Activated effector memory CD4-positive, alpha-beta T cell treated with Interleukin-2 at 50 U/mL for 16 hours (primary cell): ENCODE measurements at places on chromosomes 5 and 9.

GRCh38 chr5:150710165-150710564, 9.3 kb upstream of the RBM22 start:
- DNase-seq, result no peak

DNA sequence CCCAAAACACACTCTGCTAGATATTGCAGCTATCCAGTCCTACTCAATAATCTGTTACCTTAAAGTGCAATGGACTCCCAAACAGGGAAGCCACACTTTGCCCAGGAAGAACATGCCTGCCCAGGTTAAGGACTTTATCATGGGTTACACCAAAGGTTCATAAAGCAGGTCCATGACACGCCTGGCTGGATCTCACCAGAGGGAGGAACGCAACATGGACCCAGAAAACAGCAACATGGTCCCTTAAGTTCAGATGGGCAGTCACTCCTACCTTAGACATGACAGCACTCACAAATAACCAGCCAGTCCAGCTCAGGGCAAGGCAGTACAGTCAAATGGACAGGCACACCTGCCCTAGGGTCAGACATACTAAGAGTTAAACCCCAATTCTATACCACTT, 3.8 kb downstream of the P4HA2 start:
- DNase-seq, result no peak

GRCh38 chr5:79621056-79621455, 8.8 kb downstream of the TENT2 start:
- DNase-seq, result no peak

DNA sequence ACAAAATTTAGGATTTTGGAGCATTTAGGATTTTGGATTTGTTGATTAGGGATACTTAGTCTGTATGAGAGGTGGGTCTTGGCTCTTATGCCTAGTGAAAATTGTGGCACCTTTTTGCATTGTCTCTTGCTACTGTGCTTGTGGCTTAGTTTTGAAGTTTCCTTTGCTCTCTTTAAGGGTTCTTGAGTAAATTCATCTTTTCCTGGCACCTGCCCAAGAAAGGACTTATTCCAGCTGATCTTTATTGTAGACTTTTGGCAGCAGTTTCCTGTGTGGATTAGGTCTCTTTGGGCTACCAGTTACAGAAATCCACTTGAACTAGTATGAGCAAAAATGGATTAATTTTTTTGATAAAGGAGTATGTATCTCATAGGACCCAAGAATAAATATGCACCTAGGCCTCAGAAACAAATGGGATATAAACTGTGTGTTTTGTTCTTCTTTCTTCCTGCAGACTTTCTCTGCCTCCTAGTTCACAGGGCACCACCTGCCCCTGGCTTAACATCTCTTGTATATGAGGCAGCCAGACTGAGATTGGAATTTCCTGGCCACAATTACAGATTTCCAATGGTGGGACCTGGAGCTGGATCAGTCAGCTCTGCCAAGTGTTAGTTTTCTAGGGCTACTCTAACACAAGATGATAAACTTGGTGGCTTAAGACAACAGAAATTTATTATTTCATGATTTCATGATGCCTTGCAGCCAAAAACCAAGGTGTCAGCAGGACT, 44.6 kb downstream of the FOCAD start:
- no peak for DNase-seq

GRCh38 chr9:91894023-91894422, 56.0 kb downstream of the ROR2 start:
- no peak for DNase-seq

DNA sequence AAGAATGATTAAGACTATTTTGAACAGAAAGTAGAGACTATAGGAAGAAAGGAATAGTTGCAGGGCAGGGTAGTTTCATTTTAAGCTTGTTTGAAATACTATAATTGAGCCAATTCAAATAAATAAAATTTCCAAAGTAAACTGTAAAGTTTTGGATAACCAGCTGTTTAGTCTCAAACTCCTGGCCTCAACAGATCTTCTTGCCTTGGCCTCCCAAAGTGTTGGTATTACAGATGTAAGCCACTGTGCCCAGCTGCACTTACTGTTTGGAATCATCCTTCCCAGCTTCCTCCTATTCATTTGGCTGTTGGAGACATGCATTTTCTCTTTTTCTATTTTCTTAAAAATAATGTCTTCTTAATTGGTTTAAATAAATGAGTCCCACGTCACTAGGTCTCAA, 231.0 kb downstream of the NNT start:
- DNase-seq, result no peak

DNA sequence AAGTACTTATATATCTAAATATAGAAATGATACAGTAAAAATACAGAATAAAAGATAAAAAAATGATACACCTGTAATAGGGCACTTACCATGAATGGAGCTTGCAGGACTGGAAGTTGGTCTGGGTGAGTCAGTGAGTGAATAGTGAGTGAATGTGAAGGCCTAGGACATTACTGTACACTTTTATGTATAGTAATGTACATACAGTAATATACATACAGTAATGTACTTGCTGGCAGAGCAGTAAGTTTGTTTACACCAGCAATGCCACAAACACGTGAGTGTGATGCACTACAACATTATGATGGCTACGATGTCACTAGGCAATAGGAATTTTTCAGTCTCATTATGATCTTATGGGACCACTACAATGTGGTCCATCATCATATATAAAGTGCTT, 34.2 kb downstream of the SUSD1 start:
- DNase-seq, result no peak

GRCh38 chr5:146548781-146549449, 32.9 kb upstream of the GPR151 start:
- no peak for DNase-seq

GRCh38 chr5:139246394-139246793, 47.1 kb upstream of the MATR3 start:
- DNase-seq, result peak; percentile 3

GRCh38 chr9:35748242-35748857, 678 bp downstream of the GBA2 start:
- no peak for DNase-seq

GRCh38 chr5:58787987-58788386, 205.1 kb downstream of the RAB3C start:
- DNase-seq, result no peak

DNA sequence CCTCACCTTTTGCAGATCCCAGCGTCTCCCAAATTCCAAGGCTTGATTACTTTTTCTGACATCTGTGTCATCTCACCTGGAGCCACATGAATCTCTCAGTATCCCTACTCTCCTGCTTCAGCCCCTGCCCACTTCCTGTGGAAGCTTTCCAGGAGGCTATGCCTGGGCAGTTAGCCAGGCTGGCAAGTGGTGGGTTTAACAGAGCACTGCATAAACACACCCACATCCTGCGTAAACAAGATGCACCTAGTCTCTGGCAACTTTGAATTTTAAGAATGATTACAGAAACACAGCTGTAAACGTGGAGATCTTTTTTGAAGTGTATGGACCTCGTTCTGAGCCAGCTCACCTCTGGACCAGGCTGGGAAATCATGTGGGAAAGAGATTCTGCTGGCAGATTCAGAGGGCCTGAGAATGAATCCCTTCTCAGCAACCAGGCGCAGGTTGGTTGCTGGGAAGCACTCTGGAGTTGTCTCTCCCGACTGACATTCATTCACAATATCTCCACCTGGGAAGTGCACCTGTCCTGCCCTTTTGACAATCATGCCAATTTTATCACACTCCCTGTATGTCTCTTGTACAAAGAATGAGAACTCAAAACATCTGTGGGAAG, 55.7 kb upstream of the FANCC start:
- no peak for DNase-seq

DNA sequence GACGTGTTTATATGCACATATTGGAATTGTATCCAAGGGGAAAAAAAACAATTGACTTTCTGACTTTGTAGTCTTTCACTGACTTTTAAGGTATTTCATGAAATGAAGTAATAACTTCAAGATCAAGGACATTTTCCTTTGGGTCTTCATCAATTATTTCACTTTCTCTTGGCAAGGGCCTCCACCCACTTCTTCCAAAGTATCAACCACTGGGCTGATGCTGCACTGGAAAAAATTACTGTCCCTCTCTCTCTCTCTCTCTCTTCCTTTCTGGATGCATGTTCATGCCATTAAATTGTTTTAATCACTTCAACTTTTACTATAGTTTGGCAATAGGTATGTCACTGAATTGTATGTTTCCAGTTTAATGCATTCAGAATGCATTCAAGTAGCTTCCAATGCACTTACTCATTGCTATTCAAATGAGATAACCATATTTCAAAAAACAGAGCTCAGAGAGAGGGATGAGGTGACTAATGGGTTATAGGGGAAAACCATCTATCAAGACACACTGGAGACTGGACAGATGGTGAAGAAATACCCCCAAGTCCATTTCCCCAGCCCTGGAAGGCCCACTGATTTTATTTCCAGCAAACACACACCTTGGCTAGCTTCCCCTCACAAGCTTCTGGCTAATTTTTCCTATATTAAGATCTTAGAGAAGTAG, 585.3 kb downstream of the EBF1 start:
- no peak for DNase-seq

DNA sequence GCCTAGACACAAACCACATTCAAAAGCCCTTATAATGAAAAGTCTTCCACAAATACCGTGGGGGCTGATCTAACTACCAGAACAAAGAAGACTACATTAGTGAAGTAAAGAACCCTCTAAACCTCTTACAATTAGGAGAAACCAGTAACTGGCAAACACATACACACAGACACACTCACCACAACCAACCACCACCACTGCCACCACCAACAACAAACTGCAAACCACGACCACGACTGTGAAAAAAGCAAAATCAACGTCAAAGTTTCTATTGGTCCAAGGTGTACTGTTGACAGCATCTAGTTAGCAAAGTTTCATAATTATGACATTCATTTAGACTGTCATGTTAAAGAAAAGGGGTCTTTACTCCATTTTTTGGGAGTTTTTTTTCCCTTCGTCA, 2.7 kb downstream of the CDO1 start:
- no peak for DNase-seq

DNA sequence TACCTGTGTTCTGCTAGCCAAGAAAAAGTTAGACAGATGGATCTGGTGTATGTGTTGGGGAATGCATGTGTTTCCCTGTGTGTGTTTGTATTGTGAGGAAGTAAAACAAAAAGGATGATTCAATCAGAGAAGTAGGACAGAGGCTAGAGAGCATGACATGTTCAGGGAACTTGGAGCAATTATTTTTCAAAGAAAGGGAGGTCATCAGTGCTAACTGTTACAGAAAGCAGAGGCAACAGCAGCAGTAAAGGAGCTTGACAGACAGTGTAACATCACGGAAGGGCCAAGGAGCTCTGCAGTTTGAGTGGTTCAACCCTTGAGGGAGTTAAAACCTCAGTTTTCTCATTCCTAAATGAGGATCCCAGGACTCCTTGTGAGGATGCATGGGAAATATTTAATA, 13.2 kb downstream of the SPINK1 start:
- DNase-seq, result no peak

GRCh38 chr5:97543166-97543565, 360.1 kb upstream of the RIOK2 start:
- no peak for DNase-seq

DNA sequence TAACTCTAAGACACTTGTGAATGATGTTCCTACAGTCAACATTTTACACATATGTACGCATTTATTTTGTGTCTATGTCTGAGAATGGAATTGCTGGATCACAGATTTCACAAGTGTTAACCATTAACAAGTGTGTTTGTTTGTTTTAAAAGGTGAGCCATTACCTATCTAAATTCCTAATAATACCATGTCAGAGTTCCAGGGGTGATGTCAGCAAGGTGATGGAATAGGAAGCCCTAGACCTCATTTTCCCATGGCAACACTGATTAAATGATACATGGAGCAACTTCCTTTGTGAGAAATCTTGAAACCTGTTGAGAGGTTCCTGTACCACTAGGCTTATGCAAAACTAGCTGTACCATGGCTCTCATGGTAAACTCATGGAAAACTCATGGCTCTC, 309.7 kb downstream of the CYLC2 start:
- no peak for DNase-seq

- DNase-seq, result no peak
These were observed 326.8 kb upstream of the SGCD start for GRCh38 chr5:156000115-156000514.

DNA sequence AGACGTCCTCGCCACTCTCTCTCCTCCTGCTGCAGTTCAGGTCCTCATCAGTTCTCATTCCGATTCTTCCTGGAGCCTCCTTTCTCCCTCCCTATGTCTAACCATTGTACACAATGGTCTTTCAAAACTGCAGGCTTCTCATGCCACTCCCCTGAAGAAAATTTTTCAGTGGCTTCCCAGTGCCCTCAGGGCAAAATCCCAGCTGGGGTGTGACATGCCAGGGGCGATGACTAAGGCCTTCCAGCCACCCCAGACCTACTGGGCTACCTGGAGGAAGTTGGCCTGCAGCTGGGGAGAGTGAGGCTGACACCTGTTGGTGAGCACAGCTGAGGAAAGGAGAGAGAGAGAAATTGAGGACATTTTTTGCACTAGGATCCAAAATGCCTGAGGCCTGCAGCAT, 65.2 kb downstream of the SREK1 start:
- DNase-seq, result no peak

DNA sequence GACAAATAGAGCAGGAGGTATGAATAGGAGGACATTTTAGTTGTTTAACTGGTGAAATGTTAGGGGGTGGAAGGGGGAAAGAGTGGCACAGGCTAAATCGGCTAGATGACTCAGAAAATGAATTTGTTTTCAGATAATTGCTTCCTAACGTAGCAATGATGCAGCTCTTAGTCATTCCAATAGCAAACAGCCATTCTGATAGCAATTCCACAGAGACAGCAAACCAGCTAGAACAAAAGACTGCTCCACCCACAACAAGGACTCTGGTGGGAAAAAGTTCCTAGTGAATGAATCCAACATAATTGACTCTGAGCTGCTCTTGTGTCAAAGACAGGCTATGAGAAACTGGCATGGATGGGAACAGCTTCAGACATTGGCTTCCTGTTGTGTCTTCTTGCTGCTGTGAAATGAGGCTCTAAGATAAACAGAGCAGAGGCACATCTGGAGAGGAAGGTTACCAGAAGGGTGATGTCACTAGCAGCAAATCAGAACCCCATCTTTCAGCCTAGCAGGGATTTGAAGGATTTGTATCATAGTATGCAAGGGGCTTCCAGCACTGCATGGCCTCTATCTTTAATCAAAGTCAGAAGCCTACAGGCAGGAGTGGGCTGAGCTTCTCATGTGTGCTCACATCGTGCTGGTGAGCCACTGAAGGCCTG, 28.1 kb upstream of the F2RL1 start:
- peak; percentile 8 for DNase-seq

- DNase-seq, result no peak
These were observed 66.4 kb upstream of the RUSC2 start for GRCh38 chr9:35423499-35423898.

DNA sequence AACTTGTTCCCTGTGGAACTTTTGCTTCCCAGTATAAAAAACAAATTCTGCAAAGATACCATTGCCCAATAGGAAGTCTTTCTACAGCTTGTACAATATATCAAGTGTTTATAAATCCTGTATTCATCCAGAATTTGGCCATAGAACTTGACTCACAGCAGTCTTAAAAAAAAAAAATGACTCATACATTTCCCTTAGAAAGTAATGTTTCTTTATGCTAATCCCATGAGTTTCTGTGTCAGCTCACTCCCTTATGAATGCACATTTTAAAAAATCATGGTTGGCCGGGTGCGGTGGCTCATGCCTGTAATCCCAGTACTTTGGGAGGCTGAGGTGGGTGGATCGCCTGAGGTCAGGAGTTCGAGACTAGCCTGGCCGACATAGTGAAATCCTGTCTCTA, 89.3 kb upstream of the DMRT1 start:
- DNase-seq, result no peak

- DNase-seq, result no peak
These were observed 24.6 kb upstream of the JADE2 start for GRCh38 chr5:134500699-134501430.

- no peak for DNase-seq
These were observed 4.6 kb downstream of the CCT5 start for GRCh38 chr5:10254686-10255085.

GRCh38 chr5:137737349-137738131, 1.7 kb upstream of the KLHL3 start:
- no peak for DNase-seq
